ENCODE measurements at places on chromosomes 12 and 14.

DNA sequence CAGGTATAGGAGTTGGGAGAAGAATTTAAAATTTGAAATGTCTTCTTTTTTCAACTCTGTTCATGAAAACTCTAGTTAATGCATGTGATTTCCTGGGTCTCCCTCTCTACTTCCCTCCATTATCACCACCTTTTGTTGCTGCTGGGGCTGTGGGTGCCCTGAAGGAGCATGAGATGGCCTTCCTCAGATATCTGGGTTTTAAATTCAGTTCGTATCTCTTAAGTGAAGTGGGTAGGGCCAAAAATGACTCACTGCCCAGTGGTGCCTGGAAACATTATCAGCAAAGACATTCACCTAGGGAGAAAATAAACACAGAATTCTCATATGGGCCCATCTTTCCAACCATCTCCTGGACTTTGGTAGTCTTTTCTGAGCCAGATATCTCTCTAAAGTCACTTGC is 234.9 kb upstream of the PLEKHG7 start:
- H3K27me3 ChIP-seq: no peaks in the 10 kb centered on the region
- H3K4me3 ChIP-seq: no peak overlapping the region
- no peak overlapping the region for H3K27ac ChIP-seq
- H3K36me3 ChIP-seq: no peaks in the 10 kb centered on the region

- no peaks in the 10 kb centered on the region for H3K36me3 ChIP-seq
- peaks cover 8% of the 10 kb centered on the region for H3K27me3 ChIP-seq
- no peak for DNase-seq
- no peak overlapping the region for H3K4me3 ChIP-seq
- no peak overlapping the region for H3K27ac ChIP-seq
Observed at GRCh38 chr12:25574761-25575160, 21.7 kb upstream of the LMNTD1 start.

GRCh38 chr14:37721976-37722659 is 126.7 kb downstream of the TTC6 start:
- H3K4me1 ChIP-seq: no peaks in the 10 kb centered on the region
- DNase-seq: no peak
- H3K4me3 ChIP-seq: no peak overlapping the region
- H3K27ac ChIP-seq: no peak overlapping the region
- H3K36me3 ChIP-seq: no peaks in the 10 kb centered on the region

DNA sequence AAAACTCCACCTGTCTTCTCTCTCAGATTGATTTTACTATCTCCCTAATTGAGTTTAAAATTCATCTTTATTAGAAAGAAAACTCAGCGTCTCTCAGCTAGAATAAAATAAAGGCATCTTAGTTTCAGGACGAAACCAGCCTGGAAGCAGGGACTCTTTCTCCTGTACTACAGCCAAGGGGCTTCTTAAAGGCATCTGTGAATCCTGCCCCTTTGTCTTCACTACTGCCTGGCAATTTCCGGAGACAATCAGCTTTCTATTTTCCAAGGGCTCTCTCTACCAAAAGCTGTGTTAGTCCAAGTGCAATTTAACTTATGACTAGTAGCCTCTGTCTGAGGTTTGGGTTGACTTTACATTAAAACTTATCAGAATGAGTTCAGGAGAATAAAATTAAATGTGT is 623.3 kb upstream of the FOXG1 start:
- H3K27me3 ChIP-seq: no peaks in the 10 kb centered on the region
- H3K27ac ChIP-seq: no peak overlapping the region
- H3K4me1 ChIP-seq: no peaks in the 10 kb centered on the region

DNA sequence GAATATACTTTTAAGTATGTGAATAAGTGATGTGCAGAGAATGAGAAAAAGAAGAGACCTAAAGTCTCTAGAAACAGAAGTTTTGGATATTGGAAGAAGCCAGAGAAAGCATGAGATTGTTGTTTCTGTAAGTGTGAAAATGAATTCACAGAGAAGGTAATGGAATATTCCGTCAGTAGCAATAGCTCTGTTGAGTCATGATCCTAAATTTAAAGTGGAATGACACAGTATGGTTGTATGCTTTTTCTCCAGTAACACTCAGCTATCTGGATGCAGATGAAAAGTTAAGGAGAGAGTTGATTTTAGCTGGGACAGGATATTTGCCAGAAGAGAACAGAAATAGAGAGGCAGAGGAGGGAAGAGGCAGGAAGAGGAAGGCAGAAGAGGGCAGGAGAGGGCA is 1166.3 kb downstream of the GALC start:
- H3K4me1 ChIP-seq: no peaks in the 10 kb centered on the region
- no peak overlapping the region for H3K27ac ChIP-seq
- H3K4me3 ChIP-seq: no peak overlapping the region
- no peaks in the 10 kb centered on the region for H3K36me3 ChIP-seq

DNA sequence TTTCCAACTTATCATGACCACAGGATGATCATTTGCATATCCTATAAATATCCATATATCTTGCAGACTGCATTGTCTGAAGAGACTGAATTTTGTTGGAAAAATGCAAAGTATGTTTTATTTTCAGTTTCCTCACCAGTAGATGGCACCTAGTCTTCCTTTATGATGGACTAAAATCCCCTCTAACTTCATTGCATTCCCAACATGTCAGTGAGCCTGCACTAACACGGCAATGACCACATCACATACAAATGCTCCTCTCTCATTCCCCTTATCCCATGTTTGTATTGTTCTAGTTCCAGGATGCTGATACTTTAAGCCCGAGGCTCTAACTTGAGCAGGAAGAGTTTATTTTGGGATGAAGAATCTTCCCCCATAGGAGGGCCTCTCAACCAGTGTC is 24.7 kb upstream of the MYBPC1 start:
- no peak overlapping the region for H3K4me3 ChIP-seq

GRCh38 chr12:12582895-12583303 is 20.2 kb upstream of the DUSP16 start:
- no peak overlapping the region for H3K4me3 ChIP-seq
- H3K27ac ChIP-seq: no peak overlapping the region
- peaks cover 10% of the 10 kb centered on the region for H3K27me3 ChIP-seq
- peaks cover 2% of the 10 kb centered on the region for H3K4me1 ChIP-seq
